NCI-H1694 (cell line): ENCODE measurements at places on chromosomes 6 and 20.
A peak's percentile ranks its signal among the peaks of the same experiment; 100 is the strongest.

DNA sequence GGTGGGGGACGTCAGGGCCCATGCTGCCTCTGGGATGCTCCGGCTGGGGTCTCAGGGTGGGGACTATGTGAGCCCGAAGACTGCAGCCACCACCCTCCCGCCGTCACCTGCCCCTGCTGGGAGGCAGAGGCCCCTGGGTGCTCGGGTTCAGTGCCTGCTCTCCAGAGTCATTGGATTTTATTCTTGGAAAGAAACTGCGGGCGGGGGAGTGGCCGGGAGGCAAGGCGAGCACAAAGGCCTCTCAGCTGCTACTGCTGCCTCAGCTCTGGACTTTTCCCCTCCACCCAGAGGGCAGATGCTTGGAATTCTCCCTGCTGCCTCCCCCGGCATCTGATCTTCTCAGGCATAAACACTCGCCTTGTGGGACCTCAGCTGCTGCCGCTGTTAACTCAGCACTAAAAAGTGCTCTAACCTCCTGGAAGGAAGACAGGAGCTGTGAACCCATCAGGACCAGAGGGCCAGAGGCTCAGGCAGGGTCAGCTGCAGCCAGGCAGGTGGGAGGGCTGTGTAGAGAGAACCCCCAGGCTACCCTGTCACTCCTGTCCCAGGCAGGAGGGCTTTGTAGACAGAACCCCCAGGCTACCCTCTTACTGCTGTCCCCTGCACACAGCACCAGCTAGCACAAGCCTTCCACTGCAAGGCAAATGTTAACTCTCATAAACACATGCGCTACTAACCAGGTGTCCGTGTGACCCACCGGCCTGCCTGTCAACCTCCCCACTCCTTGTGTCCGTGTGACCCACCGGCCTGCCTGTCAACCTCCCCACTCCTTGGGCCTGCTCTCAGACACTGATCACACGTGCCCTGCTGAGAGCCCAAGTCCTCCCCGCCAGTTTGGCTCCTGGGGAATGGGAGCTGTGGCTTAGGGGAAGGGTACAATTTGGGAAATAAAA lies 9.4 kb upstream of the FRMD1 start:
- no peak for DNase-seq

DNA sequence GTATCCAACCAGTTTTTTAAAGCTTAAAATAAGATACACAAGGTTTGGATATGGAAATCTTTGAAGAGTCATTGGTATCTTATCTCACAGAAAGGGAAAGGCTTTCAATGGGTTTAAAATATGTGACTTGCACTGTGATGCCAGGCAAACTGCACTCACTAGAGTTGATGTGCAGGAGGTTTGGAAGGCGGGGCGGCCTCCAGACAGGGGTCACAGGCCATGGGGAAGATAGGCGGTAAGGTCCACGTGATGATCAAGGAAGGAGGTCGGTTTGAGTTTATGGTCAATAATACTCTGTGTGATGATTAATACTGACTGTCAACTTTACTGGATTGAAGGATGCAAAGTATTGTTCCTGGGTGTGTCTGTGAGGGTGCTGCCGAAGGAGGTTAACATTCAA lies 9.5 kb upstream of the RAMACL start:
- DNase-seq, result no peak

GRCh38 chr6:35725081-35725708 lies 11.6 kb upstream of the ARMC12 start:
- no peak for DNase-seq

DNA sequence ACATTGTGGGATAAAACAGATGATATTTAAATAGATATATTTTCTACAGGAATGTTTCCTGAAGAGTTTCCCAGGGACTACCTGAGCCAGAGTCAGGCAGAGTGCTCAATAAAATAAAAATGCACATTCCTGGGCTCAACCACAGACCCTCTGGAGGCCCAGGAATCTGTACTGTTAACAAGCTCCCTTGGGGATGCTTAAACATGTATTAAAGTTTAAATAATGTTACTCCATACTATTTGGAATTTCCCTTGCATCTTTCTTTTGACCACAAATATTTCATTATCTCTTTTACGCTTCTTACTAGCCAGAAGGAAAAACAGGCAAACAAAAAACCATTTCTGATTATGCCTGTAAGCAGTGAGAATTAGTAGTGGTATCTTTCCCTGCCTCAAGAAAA lies 42.3 kb downstream of the GPR63 start:
- DNase-seq, result no peak

DNA sequence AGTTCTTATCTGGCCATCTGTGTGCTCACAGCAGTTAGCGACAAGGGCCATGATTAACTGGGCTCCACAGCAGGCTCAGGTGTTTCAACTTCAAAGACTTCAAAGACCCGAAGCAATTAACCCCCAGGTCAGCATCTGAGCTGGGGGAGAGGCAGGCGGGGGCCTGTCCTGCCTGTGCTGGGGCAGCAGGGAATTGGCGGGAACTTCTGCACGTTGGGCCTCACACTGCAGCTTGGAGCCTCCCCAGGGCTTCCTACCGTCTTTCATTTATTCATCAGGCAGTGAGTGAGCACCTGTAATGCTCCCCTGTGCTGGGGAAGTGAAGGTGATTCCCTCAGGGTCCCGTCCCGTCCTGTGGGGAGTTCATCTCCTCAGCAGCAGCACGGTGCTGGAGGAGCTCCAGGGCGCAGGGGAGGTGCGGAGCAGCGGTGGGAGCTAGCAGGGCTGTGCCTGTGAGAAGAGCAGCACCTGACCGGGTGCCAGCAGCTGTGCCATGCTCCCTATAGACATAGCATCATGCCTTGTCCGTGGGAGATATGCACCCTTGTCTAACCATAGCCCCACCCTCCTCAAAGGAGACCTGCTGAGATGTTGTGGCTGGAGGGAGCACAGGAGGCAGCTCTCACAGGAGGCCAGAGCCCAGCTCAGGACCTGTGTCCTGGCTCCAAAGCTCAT lies 51.8 kb upstream of the FRMD1 start:
- DNase-seq, result no peak

- DNase-seq, result no peak
These were observed 37.0 kb downstream of the BAK1 start for GRCh38 chr6:33543116-33543515.

DNA sequence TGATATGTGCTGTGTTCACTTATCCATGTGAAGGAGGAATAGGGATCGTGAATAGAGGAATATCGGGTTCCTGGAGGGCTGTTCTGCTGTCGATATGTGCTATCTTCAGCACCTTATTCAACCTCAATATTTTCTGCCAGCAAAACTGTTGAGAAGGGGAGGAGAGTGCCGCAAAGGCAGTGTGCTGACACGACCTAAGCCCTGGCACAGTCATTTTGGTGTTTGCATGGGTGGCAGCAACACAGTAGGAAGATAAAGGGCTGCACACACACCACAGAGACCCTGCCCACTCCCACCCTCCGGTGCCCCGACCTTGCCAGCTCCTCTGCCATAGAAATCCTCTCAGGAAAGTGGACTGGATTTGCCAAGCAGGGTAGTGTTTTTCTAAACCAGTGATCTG lies 47.0 kb downstream of the ZDHHC14 start:
- DNase-seq, result no peak

DNA sequence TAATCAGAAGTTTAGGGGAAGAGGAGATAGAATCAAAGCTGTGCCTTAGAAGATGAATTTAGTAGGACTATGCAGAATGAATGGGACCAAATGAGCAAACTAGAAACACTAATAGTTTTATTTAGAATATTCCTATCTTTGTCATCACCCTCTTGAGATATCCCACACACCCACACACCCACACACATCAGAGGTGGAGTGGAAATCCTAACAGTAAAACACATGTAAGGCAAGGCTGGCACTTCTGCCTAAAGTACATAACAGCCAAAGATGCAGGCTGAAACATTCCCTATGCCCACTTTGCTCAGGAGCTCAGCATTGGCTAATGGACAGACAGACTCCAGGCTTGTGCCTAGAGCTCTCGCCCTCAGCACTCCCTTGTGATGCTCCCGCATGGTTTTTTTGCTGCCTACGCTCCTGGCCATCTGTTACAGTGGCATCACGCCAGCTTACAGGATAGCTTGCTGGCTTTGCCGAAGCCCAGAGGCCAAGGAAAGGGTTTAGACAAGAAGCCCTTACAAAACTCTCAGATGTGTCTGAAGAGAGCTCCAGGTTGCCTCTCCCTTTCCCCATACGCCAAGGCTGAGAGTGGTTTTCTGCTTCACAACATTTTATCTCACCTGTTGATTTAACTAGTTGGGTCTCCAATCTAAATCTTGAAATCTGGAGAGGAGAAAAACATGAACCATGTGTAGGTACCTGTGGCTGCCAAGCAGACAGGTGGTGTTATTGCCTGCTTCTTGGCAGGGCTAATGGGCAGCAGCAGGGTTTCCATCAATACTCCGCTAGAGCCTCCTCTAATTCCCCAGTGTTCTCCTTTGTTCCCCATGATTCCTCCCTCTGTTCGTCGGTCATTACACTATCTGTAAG lies 282.6 kb upstream of the ID4 start:
- peak; percentile 96 for DNase-seq

- no peak for DNase-seq
These were observed 38.0 kb downstream of the ELOVL2 start for GRCh38 chr6:11006061-11006460.
